Esophagus squamous epithelium (tissue), 5 donors: ENCODE measurements at places on chromosomes 12 and 14.

GRCh38 chr14:55449116-55449515 lies 8.7 kb upstream of the TBPL2 start:
- no peak for DNase-seq

DNA sequence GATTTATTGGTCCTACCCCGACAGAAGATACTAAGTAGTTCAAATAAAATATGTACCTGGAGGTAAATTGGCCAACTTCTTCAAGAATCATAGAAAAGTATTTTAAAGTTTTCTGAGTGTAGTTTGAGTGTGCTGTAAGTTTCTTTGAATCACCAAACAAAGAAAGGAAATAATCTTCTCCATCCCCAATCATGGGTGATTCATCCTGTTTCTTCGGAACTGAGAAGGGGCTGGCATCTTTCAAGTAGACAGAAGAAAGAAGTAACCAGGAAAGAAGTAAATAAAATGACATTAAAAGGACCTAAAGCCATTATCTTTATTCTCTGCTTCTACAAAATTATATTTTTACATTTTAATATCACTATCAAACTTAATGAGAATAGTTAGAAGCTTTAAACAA lies 6.8 kb downstream of the LMNTD1 start:
- DNase-seq: no peak

GRCh38 chr14:70789361-70789760 lies 20.0 kb downstream of the MAP3K9 start:
- DNase-seq: no peak

DNA sequence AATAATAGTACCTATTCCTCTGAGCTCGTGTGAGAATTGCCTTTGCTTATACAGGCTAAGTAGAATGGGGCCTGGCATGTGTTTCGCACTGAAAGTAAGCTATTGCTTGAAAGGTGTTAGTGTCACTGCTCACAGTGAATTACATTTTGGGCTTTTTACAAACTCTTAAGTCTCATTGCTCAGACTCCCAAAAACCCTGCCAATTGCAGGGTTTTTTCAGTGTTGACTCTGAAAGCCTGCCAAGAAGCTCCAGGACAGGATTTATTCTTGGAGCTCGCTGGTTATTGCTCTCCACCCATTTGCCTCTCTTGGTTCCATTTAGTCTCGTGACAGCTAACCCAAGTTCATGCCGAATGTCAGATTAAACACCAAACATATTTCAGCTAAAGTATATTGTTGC lies 39.8 kb downstream of the NOPCHAP1 start:
- DNase-seq: no peak

GRCh38 chr14:105420101-105420973 lies 710 bp downstream of the MTA1 start:
- no peak for DNase-seq

DNA sequence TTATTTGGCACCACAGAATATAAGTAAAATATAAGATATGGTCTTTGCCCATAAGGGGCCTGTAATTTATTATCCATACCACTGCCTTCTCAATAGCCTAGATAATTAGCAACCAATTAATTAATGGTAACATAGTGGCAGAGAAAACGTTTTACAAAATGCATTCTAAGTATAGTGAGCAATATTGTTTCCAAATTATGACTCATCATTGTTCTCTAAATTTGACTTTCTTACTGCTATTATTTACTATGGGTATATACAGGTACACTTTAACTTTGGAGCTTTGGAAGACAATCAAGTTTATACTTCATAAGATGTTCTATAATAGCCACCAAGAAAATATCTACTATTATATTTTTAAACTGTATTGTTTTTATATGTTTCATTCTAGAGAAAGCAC lies 26.7 kb downstream of the DCP1B start:
- no peak for DNase-seq

DNA sequence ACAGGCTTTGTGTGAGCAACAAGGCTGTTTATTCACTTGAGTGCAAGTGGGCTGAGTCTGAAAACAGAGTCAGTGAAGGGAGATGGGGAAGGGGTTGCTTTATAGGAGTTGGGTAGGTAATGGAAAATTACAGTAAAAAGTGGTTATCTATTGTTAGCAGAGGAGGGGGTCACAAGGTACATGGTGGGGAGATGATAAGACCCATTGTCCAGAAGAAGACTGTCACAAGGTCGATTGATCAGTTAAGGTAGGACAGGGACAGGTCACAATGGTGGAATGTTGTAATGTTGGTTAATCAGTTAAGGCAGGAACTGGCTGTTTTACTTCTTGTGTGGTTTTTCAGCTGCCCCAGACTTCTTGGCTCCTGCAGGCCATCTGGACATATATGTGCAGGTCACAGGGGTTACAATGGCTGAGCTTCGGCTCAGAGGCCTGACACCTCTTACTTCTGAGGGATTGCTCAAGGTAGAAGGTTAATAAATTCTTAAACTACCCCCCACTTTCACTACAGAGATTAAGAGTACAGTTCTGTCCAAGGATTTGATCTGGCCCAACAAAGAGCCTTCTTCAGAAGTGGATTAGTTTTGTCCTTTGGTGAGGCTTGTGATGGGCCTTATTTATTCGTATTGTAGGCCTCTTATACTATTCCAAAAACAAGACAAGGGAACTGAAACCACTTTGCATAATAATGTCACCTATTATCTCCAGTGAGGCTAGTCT lies 13.8 kb upstream of the DHRS4 start:
- no peak for DNase-seq

DNA sequence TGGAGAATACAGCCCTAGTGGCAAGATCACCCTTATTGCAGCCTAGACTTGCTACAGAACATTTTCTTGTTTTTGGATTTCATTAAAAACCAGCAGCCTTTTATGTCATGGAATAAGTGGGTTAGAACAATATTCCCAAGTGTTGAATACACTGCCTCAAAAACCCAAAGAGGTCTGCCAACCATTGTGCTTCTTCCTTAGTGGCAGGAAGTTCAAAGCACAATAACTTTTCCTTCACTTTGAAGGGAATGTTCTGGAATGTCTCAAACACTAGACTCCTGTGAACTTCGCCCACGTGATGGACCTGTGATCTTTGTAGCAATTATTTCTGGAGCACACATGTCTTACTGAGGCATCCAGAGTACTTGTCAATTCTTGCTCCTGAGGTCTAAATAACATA lies 8.5 kb downstream of the SLC17A8 start:
- no peak for DNase-seq

DNA sequence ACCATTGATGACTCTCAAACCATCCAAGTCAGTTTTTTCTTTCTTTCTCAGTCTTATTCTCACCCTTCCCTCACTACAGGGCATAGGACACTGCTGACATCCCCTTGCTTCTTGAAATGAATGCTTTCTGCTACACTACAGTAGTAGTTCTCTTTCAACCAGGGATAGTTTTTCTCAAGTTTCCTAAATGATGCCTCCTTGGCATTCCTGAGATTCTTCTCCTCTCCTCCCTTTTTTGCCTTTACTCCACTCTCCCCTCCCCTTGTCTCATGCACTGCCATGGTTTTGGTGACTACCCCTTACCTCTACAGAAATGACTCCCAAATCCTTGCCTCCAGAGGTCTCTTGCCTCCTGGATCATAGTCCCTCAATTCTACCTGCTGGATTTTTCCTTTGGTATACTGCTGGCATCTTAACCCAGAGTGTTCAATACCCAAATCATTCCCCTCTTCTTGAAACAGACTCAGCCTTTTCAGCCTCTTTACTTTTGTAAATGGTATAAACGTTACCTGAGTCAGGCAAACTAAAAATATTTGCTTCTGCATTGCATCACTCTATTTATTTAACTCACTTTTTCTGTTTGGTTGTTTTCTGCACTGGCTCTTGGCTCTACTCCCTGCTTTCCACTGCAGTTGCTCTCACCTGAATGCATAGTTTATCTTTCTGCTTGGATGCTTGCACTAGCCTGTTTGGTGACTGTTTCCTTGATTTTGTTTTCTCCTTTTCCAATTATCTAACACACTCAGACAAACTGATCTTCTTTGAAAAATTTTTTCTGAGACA lies 211.6 kb upstream of the IGF1 start:
- no peak for DNase-seq

GRCh38 chr12:11668611-11669010 lies 19.1 kb downstream of the ETV6 start:
- no peak for DNase-seq

- no peak for DNase-seq
Measured at GRCh38 chr14:24838945-24839616, 205.1 kb upstream of the GZMB start.

DNA sequence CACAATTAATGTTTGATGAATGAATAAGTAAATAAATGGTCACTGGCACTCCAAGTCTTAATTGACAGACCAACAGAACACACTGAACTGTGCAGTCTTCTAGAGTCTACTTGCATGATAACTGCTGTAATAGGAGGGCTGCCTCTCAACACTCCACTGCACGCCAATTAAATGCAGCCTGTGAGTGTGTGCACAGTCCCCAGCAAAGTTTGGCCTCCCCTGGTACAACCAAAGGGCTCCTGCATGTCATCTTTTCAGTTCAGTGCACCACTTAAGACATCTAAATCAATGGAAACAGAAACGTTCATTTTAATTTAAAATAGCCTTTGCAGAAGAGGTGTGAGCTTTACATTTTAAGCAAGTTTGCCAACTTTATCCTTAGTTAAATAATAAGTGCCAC lies 121.7 kb upstream of the USP15 start:
- DNase-seq: no peak

- no peak for DNase-seq
Measured at GRCh38 chr12:84198294-84198946, 714.2 kb downstream of the SLC6A15 start.

- no peak for DNase-seq
Measured at GRCh38 chr12:79908366-79908765, 26.5 kb downstream of the PPP1R12A start.

DNA sequence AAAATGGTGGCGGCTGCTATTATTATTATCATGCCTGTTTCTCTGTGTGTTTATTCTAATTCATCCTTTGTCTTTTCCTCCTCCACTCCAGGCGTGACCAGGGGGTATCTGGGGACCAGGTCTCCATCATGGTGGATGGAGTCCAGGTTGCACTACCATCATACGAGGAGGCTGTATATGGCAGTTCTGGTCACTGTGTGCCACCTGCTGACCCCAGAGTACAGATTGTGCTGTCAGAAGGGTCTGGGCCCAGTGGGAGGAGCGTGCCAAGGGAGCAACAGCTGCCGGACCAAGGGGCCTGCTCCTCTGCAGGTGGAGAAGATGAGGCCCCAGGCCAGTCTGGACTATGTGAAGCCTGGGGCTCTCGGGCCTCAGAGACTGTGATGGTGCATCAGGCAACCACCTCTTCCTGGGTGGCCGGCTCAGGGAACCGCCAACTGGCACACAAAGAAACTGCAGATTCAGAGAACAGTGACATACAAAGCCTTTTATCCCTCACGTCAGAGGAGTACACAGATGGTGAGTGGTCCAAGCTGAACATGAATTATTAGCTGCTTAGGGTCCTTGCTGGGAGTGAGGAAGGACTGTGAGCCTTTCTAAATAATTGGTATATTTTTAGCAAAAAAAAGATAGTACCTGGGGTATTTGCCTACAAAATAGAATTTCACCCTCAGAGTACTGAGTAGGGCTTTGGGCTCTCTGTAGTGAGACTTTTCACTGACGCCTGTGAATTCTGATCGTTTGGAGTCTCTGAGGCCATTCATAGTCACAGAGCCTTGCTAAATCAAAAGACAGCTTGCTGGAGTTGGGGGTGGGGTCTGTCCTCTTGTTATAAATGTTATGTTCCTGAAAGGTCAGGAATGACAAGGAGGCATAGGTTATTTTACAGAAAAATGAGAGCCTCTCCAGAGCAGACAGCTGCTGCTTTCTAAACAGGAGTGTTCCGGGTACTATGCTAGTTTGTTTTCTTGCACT lies 58.1 kb upstream of the SRSF5 start:
- no peak for DNase-seq

- DNase-seq: no peak
Measured at GRCh38 chr12:107875786-107876185, 101.3 kb downstream of the ASCL4 start.

DNA sequence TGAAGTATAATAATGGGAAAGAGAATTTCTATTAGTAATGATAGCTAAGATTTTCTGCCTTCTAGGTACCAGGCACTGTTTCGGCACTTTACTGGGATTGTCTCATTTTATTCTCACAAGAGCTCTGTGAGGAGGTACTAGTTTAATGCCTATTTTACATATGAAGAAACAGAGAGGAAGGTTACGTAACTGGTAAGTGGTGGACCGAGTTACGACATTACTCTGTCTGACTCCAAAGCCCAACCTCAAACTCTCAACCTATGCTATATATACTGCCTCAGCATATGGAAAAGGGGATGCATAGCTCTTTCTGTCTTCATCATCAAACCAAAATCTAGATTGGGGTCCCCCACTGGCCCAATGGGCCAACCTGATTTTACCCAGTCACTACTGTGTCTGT lies 133.5 kb downstream of the KTN1 start:
- DNase-seq: no peak

- no peak for DNase-seq
Measured at GRCh38 chr12:105382771-105383622, 52.5 kb downstream of the C12orf75 start.

DNA sequence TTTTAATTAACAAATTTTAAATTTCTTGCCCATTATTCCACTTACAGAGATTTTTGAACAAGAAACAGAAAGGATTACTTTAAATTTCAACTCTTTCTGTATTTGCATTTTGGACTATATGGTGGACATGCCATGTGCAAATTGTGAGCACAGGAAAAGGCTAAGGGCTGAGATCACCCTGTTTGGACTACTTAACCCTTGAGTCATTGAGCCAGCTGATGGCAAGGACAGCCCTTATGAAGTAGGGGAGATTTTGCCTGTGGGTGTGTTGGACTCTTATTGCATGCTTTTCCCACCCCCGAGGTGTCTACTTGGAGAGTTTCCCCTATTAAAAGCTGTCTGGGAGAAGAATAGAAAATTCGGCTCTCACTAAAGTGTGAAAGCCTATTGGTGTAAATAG lies 17.2 kb downstream of the DERA start:
- DNase-seq: no peak

DNA sequence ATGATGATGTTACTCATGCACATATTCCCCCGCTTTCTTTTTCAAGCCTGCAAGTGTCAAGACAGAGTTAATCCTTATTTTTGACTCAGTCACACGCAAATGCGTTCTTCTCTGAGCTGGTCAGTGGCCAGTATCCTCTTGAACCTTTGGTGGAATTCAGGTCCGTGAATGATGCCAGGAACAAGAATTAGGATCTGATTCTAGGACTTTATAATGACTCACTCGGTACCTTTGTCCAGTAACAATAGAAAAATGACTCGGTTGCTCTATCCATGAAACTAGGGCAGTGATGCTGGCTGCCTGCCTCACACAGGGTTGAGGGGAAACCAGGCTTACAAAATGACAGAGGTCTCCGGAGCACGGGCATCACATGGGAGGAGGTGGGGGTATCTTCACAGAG lies 185.8 kb upstream of the NUDT4 start:
- no peak for DNase-seq

GRCh38 chr14:75619548-75619947 lies 41.1 kb downstream of the ERG28 start:
- DNase-seq: no peak

DNA sequence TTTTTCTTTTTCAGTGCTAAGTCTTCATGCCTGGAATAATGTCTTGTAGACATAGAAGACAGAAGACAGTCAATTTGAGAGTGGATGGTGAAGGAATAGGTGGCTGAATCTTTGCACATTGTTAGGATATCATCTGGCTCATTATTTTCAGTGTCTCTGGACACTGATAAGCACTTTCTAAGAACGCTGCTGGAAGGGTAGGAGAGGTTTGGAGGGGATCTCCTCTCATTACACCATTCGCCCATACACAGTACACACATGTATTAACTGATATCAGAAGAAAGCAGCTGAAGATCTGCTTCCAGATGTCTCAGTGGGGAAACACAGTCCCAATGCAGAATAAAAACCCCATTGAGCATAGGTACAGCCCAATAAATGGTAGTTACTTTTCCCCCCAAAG lies 461.1 kb upstream of the DCN start:
- no peak for DNase-seq
